ENCODE measurements at places on chromosomes 7 and 10. TPM values are rescaled to one million over a fixed set of nuclear protein-coding genes. Genes with fewer than 3 reads are reported as not detected.

DNA sequence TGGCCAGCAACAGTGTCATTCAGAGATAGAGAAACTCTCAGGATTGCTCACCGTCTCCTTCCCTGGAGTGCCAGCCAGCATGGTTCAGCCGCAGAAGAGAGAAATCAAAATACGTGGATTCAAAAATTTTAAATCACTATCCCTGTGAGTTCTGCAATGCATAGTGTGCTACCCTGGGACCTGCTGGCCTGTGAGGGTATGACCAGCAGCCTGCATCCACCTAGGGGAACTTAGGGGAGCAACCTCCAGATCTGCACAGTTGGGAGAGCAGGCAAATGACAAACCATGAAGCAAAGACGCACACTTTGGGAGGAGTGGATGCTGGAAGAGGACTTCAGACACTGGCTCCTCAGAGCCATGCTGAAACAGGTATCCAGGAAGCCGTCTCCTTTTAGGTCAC lies 639.3 kb downstream of the TNS3 start:
- DNase-seq, result no peak

NPY4R2 gene
- not detected for polyA plus RNA-seq

- DNase-seq, result no peak
Observed at GRCh38 chr10:72009051-72009424, 44.8 kb downstream of the CHST3 start.

LIPF gene
- polyA plus RNA-seq, result not detected

- no peak for DNase-seq
Observed at GRCh38 chr7:74059681-74060588, 23.7 kb upstream of the LIMK1 start.

DRGX gene
- not detected for polyA plus RNA-seq

GRCh38 chr10:34116220-34116641 lies 698.9 kb downstream of the PARD3 start:
- DNase-seq, result no peak

DNA sequence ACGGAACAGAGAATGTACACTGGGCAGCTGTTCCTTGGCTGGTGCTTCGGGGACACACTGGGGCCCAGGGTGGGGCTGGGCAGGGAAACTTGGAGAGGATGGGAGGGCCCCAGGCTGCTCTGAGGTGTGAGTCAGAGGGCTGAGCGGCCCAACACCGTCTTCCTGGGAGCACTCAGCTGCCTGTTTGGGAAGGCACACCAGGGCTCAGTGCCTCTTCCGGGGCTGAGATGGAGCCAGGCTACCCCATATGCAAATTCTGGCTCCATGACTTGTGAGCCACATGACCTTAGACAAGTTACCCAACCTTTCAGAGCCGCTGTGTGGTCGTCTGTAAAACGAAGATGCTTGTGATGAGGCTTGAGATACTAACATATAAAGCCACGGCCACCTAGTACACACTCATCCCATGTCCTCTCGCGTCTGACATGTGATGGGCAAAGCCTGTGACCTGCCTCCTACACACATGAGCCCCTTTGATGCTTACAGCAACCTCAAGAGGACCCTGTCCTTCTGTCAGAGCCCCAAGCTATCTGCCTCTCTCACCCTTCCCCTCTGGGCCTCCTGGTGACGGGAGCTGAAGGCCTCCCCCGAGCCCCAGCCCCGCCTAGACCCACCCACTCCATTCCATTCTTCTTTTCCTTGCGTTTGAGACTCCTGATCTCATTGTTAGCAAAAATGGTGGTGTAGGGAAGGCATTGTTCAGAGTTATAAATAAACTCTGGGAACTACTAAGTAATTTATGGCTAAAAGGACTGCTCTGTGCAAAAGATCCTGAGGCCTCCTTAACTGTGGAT lies 26.1 kb downstream of the KLRG2 start:
- DNase-seq, result no peak

DNA sequence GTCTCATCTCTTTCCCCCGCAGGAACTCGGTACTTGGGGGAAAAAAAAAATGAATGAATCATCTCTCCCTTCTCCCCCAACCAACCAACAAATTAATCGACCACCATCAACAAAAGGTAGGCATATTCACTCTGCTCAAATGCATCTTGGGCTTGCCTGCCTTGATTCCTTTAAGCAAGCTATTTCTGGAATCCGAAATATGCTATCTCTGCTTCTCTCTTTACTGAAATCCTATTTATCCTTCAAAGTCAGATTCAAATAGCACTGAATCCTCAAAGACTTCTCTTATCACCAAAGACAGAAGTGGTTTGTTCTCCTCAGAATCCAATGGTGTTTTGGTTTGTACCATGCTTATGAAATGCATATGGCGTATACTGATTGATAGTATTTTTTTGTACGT lies 49.6 kb upstream of the TPK1 start:
- DNase-seq, result no peak

ZNF365 gene
- 0.14 TPM for polyA plus RNA-seq

GRCh38 chr7:2983586-2983985 lies 60.1 kb downstream of the CARD11 start:
- DNase-seq, result no peak

DNA sequence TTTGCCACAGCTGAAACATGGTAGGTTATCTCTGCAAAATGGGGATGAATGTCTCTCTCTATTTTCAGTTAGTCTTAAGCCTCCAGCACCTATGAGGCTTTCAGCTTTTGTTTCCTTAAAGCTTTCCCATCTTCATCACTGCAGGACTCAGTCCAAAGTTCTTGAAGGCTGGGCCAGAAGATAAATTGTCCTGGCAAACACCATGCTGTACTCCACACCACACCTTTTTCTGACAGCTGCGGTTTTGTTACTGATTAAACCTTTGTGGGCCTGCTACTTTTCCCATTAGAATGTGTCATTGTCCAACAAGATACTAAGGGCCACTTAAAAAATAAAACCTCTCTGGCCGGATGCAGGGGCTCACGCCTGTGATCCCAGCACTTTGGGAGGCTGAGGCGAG lies 87.2 kb upstream of the A1CF start:
- DNase-seq, result no peak

PURB gene
- 34.1 TPM for polyA plus RNA-seq

- DNase-seq, result no peak
Observed at GRCh38 chr7:15508258-15508657, 53.6 kb downstream of the AGMO start.

C7orf33 gene
- 1.7 TPM for polyA plus RNA-seq

DYDC1 gene
- not detected for polyA plus RNA-seq

GRCh38 chr10:8873310-8873709 lies 818.8 kb downstream of the GATA3 start:
- no peak for DNase-seq

GRCh38 chr7:106048706-106049020 lies 63.4 kb downstream of the SYPL1 start:
- DNase-seq, result no peak

DNA sequence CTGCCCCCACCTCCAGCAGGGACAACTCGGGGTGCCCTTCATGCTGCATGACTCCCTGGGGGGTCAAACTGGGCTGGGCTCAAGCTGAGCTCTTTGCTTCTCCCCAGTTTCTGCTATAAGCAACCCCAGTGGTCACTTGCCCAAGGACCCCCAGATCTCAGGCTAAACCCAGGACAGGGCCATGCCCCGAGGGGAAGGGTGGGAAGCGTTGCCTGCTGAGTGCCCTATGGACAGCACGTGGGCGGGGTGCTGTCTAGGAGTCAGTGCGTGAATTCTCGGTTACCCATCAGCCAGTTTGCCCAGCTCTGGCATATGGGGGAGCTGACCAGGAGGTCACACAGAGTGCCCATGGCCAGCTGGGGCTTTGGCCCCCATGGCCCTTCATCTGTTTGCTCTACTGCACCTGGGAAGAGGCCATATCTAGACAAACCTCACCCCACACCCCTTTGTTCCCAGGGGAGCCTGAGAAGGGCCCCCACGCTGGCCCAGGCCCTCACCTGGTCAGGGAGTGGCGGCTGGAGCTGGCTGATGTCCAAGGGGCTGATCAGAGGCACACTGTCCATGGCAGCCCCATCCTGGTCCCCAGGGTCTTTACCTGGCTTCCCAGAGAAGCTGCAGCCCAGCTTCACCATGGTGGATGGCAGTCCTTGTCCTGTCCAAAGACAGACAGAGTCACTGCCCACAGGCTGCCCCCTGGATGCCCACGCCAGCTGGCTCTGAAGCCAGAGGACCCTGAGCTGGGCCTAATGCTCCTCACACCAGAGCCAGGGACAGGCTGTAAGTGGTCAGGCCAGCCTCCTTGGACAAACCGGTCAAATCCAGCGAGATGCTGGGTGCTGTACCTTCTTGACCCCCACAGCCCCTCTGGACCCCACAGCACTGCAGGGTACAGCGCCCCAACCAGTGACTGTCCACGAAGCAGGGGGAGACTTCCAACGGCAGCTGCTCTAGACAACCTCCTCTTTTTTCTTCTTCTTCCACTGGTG lies 8.0 kb downstream of the CALY start:
- no peak for DNase-seq

SPAG6 gene
- 7.6 TPM for polyA plus RNA-seq

DNA sequence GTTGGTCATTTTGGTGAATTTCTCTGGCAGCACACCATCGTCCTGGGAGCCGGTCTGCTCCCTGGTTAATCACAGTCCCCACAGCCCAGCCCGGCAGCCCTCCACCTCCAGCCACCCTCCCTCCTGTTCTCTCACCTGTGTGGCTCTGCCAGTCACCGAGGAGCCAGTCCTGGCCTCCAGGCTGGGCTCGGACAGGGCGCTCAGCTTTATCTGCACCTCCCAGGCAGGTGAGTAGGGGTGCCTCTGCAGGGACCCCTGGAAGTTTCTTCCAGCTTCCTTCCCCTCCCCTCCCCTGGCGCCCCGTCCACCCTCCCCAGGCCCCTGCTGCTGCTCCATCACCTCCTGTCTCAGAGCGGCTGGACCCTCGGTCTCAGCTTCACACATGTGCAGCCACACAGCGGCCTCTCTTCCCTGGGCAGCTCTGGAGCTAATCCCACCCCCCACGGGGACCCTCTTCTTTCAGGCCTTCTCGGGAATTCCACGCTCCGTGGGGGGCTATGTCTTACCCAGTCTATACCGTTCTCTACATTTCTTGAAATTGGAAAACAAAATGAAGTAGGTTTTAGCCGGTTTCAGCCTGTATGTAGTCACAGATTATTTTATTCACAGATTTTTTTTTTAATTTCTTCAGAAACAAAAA lies 213.9 kb upstream of the PPP2R2D start:
- no peak for DNase-seq

DNA sequence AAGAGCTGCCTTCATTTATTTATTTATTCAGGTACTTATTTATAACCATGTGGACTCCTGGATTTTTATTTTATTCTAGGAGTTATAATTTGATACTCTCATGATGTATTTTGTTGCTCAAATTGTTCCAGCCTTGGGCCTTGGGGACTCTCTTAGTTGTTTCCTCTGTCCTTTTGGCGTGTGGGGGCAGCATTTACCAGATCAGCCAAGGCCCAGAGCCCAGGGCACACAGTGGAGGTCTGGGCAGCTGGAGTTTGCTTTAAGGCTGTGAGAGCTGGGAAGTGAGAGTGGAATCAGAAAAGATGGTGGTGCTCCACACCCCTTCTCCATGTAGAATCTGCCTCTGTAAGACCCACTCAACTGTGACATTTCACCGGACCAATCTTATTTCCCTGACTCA lies 398.9 kb downstream of the RPS24 start:
- DNase-seq, result no peak

GRCh38 chr7:12731775-12732174 lies 44.3 kb downstream of the ARL4A start:
- DNase-seq, result no peak

DNA sequence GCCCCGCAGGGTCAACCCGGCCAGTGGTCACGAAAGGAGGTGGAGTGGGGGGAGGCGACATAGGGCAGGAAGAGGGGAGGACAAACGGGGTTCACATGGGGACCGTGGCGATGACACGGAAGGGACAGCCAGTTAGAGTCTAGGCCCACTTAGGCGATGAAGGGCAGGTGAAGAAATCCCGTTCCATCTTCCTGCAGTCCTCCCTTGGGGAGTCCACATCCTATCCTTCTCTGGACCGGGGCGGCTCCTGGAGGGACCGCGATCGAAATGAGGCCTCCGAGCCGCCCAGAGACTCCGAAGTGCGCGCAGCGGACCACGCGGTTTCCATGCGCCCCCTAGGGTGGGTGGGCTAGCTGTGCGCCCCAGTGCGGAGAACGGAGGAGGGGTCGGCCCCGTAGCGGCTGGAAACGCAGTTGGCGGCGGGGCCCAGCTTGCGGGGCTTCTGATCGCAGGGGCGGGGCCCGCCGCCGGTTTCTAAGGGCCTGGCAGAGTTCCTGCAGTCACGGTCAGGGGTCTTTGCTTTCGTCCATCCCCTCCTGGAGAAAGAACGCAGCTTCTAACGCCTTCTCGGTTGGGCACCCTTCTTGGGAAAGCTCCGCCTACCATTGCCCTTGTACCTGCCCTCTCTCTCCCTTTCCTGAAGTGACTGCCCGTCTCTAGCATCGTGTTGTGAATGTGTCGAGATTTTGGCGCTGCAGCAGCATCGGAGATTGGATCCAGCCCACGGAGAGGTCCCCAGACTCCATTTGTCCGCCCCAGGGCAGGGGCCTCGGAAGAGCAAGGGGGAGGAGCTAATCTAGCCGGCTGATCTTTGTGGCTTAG lies 17.9 kb upstream of the TMEM225B start:
- peak; percentile 81 for DNase-seq

GRCh38 chr7:51118628-51119027 lies 198.0 kb downstream of the COBL start:
- no peak for DNase-seq

DNA sequence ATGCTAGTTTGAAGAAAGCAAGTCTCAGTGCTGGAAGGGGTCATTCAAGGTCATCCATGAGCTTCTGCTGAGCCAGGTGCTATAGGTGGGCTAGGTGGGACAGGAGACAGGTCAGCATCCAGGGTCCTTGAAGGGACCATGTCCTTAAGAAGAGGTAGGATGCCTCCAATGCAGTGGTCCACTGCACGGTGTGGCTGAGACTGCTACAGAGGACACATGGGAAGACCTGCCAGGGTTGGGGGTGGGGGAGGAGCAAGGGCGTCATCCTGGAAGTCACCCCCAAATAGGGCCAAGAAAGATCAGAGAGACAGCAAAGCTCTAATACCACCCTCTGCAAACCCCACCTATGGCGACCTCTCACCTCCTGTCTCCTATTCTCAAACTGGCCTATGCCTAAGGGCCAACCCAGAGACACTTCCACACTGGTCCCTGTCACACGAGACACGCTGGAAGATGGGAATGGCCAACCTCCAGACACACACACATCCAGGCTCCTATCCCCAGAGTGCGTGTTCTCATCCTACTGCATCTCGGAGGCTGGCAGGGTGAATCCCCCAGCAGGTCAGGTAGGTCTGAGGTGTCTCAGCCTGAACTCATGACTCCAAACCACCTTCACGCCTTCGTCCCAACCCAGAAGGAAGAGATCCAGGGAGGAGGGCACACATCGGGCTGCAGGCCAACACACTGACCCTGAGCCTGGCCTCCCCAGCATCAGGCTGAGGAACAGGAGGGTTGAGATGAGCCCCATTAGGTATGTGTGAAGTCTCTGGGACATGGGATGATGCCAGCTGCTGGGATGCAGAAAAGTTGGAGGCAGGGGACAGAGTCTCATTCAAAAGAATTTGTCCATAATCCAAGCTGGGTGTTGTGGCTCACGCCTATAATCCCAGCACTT lies 5.6 kb upstream of the PPP1R35 start:
- no peak for DNase-seq

Measured in muscle of back (tissue), 13 donors.